HS-5 (cell line): ENCODE measurements at places on chromosomes 4 and X.

- no peak for DNase-seq
Observed at GRCh38 chrX:72125331-72126047, 6.2 kb downstream of the RTL5 start.

DNA sequence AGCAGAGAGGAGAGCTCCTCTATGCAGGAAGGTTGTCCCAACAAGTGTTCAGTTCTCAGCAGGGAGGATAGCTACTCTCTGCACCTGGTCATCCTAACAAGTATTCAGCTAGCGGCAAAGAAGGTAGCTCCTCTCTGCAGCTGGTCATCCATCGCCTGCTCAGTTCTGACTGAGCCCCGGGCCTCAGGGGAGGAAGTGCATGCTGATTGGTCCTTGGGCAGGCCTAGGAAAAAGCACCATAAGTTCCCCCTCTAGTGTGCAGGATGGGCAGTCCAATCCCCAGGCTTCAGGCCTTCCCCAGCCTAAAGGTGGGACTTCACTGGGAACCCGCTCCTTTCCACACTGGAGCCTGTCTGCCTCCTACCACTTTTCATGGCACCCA lies 4.4 kb upstream of the FBXW7 start:
- no peak for DNase-seq

DNA sequence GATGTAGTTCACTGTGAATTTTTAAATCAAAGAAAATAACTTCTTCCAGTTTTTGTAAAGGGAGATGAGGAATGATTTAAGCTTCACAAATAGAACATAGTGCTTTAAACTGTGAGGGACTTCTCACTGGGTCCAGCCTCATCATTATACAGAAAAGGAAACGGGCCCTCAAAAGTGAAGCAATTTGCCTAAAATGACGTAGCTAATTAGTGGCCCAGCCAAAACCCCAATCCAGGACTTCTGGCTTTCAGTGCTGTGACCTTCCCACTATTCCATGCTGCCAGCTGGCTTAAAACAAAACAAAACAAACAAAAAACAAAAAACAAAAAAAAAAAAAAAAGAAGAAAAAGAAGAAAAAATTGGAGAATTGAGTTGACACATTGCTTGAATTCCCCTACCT lies 45.0 kb upstream of the STOX2 start:
- no peak for DNase-seq

GRCh38 chrX:25389266-25389665 lies 373.5 kb upstream of the ARX start:
- no peak for DNase-seq

- no peak for DNase-seq
Observed at GRCh38 chr4:113945906-113946305, 33.5 kb downstream of the ARSJ start.

- no peak for DNase-seq
Observed at GRCh38 chrX:129934952-129935351, 29.0 kb downstream of the UTP14A start.

GRCh38 chr4:1154523-1155182 lies 17.7 kb downstream of the SPON2 start:
- no peak for DNase-seq
